ENCODE measurements at places on chromosomes 13 and 19.

- no peak for DNase-seq
Measured at GRCh38 chr13:33078263-33078662, 62.0 kb downstream of the KL start.

GRCh38 chr13:98913741-98914140 is 64.1 kb downstream of the DOCK9 start:
- DNase-seq = no peak

- DNase-seq = no peak
Measured at GRCh38 chr13:45943120-45943519, 91.6 kb upstream of the SIAH3 start.

GRCh38 chr19:6340493-6341201 is 7.2 kb upstream of the ACER1 start:
- DNase-seq = peak; percentile 9

GRCh38 chr13:107960301-107960700 is 255.0 kb downstream of the LIG4 start:
- no peak for DNase-seq

DNA sequence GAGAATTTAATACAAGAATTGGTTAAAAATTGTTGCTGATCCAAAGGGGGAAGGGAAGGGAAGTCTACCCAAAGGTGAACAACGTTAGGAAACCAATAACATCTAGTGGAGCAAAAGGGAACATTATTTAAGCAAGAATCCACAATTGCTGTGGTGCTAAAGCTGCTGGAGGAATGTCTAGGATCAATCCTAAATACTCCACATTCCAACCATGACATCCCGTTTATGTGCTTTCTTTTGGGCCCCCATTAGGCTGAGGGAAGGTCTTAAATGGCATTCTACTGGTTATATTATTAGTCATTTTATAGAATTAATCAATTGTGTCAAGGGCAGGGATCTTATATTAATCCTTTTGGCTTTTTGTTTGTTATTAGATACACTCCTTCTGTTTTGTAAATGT is 39.9 kb upstream of the VWA8 start:
- no peak for DNase-seq

- no peak for DNase-seq
Measured at GRCh38 chr19:17020385-17020784, 6.2 kb downstream of the CPAMD8 start.

- no peak for DNase-seq
Measured at GRCh38 chr13:71789693-71790329, 77.2 kb downstream of the DACH1 start.

- DNase-seq = peak; percentile 4
Measured at GRCh38 chr13:67408798-67409197, 178.7 kb upstream of the PCDH9 start.

DNA sequence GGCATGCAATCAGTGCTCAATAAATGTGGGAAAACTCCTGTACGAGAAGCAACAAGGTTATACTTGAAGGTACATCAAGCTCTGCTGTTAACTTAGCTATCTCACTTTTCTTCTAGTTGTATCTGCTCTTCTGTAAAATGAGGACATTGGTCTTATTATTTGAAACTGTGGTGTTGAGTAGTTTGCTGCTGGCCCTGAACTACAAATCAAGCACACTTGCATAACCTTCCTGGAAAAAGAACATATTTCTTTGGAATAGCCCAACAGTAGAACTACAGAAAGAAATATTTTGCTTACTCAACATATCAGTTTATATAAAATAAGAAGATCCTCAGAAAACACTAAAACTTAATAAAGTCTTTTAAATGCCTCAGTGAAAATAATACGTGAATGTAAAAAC is 203.0 kb downstream of the KCTD12 start:
- no peak for DNase-seq

DNA sequence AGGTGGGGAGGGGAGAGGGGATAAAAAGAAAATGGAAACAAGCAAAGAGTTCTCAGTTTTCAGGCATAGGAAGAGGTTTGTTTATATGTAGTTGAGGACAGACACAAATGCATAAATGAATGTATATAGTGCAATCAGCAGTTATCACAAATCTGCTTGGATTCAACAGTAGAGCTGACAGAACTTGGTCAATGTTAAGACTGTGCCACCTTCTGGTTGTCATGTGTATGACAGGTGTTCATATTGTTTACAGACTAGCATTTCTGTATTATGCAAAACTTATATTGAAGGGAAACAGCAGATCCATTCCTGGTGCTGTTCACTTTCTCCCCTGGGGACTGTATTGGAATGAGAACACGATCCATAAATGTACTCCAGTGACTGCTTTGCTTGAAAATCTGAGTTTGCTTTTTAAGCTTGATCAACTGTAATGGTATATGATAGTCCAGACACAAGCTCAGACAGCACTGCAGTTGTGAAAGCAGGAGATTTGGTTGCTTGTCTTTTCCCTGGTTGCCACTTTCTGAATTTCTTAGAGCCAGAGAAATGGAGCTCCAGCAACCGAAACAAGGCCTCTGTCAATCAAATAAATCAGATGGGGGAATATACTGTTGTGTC is 319.5 kb upstream of the OBI1 start:
- peak; percentile 62 for DNase-seq

DNA sequence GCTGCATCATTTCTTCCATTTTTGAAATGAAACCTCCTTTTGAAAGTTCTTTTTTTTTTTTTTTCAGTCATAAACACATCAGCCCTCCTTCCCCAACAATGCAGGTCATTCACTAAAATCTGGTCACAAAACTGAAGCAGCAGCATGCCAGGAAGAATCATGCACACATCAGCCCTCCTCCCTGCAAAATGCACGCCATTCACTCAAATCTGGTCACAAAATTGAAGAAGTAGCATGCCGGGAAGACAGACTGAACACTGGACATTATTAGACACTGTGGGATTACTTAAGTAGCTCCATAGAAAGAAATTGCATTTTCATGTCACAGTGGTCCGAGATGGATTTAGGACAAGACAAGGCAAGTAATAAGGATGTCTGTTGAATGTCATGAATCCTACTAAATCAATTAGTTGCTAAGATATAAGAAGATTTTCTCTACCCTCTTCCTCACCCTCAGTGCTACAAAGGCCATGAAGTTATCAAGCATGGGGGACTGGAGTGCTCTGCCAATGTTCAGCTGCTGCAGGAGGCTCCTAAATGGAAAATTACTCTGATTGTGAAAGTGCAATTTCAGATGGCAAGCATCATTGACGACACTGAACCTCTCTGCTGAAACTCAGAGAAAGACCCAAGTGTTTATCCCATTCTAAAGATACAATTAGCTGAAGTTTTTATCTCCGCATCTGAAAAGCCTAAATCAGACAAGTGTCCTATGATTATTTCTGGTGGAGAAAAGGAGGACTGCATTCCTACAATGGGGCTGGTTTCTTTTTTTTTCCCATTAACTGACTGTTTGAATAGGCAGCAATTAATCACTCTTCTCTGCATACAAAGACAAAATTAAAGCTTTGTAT is 913.2 kb downstream of the DIAPH3 start:
- no peak for DNase-seq

DNA sequence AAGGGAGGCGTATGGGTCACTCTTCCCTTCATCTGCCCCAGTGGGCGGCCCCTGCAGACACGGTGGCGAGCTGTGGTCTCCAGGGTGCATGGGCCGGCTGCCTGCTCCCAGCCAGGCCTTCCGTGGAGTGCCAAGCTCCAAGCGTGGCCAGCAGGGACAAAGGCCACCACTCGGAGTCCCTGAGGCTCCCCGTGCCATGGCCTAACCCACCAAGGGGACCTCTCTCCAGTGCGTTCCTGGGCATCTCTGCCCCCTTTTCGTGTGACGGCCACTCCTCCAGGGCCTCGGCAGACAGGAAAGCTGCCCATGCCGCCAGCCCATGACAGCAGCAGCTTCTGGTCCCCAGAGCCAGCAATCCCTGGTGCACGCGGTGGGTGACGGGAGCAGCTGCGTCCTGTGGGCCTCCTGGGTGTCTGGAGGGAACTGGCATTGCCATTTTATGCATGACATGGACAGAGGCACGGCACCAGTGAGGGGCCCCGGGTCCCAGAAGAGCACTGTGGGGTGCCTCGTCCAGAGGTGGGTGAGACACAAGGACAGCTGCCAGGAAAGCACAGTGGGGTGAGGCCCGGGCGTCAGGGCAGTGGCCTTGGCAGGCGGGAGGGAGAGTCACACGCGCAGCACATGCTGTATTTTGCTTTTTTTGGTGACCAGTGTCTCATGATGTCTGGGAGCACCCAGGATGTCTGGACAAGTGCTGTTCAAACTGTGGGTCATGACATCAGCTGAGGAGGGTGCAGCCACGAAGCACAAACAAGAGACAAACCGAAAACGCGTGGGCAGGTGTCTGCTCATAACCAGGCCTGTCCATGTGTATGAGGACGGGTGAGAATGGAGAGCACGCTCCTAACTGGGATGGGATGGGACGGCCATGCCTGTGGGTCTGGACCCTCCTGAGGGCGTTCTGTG is 32.3 kb downstream of the CEBPG start:
- DNase-seq = no peak

- DNase-seq = no peak
Measured at GRCh38 chr19:45766869-45767346, 2.1 kb downstream of the SIX5 start.

DNA sequence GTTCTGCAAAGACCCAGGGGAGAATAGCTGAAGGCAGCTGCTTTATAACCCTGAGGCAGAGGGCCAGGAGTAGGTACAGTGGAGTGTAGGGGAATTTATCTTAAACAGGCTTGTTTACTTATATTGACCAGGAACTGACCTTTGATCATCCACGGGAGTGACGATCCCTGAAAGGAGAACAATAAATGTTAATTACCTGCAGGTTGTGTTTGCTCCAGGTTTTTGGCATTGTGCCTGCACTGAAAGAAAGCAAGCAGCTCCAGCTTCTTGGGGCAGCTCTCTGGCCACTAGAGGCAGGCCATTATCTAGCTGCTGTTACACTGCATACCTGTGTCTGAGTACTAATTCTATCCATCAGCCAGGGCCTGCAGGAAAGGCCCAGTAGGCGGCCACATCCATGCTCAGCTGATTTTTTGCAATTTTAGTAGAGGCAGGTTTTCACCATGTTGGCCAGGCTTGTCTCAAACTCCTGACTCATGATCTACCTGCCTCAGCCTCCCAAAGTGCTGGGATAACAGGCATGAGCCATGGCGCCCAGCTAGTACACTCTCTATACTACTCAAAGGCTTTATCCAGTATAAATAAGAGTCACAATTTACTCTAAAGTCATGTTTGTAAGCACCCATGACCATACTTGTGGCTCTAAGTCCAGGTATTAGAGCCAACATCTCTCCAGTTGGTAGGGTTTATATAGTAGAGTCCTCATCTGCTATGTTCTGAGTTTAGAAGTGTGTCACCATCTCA is 8.5 kb upstream of the ZNF91 start:
- DNase-seq = no peak

DNA sequence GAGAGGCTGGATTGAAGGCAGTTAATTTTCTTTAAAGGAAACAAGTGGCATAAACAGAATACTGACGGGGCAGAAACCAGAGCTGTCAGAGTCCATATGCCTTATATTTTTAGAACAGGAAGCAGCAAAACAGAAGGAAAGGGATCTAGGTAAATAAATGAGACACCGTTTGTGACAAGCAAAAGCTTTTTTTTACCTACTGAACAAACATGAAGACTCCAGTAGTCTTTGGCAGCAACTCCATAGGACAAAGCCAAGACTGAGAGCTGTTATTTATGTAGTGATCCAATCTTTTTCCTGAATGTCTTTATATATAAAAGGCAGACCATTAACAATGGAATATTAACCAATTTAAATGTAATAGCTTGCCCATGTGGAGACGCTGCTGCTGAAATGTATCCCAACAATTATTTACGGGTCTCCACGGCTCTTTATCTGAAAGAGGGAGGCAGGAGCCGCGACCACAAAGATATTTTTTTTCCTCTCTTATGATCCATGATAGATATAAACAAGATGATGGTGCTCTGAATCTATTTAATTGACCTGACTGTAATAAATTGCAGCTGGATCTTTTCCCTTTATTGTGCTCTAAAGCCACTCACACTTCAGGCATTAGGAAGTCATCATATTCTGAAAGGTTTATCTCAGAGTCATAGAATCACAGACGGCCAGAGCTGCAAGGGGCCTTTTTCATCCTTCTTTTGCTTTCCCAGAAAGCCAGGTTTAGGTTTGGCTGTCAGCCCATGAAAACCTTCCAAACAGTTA is 687.8 kb downstream of the EFNB2 start:
- no peak for DNase-seq

- no peak for DNase-seq
Measured at GRCh38 chr13:79283742-79284141, 122.3 kb downstream of the RBM26 start.

DNA sequence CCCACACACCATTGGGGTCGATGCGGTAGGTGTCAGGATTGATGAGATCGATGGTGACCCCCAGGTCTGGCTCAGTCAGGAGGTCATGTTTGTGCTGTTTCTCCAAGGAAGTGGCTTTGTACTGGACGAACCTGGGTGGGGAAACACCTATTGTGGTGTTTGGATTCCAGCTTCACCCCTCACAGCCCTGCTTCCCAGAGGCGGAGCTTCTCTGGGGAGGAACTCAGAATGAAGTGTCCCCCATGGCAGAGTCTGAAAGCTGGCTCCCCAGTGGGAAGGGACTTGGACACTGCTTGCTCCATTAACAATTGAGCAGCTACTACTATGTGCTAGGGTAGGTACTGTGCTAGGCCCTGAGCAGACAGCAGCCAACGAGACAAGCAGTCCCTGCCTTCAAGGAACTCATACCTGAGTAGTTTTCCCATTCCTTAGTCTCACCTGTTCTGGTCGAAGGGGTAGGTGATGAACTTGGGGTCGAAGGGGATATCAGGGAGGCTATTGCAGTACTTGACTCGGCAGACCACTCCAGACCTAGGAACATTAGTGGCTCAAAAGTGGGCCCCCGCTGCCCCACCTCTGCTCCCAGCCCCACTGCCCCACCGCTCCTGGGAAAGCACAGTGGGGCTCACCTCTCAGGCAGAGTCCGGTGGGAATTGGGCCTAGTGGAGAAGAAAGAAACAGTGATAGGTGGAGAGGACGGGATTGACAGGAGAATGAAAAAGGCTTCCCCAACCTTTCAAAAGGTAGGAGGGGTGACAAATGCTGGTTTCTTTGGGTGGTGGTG is 1.1 kb downstream of the PAF1 start:
- no peak for DNase-seq

DNA sequence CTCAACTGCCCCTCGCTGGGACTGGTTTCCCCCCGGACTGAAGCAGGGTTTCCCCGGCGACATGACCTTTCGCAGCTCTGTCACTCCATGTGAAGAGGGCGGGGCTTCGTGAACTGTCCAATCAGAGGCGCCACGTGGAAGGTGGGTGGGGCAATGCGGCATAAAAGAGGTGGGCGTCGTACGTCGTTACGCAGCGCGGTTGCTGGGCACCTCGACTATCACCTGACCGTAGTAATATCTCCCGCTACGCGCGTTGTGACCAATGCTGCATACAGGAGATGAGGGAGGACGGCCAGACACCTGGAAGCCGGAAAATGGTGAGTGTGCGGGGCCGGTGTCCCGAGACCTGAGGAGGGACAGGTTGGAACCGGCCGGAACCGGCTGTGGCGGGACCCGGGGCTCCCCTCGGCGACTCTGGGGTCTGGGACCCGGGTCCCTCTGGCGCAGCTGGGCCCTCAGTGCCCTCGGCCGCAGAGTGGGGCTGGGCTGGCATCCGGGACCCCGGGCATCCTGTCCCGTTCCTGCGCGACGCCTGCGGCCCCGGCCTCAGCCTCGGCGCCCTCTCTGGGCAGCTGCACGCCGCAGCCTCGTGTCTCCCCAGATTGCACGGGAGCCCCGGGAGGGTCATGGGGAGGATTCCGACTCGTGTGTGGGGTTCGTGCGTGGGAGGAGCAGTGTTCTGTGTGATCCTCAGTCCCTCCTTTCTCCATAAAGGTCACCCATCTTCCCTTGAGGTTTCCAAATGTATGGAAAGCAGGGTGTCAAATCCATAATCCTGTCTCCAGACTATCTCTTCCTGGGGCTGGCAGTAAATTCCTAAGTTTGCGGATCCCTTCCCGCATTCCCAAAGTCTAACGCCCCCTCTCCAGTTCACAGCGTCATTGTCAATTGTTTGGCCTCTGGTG is 32.2 kb downstream of the ZNF136 start:
- peak; percentile 22 for DNase-seq

All from activated CD4-positive, alpha-beta T cell treated with anti-CD3 and anti-CD28 coated beads, Interleukin-10, Interleukin-2, amounts not matched to agents 100 ng/mL and 50 ng/mL, durations not matched to agents 16 hours and 8 hours (primary cell).